ENCODE measurements at places on chromosomes 7 and 10.
A peak's percentile ranks its signal among the peaks of the same experiment; 100 is the strongest.

GRCh38 chr7:34622182-34622581, 35.8 kb upstream of the NPSR1 start:
- no peak for DNase-seq

- DNase-seq = peak; percentile 90
Measured at GRCh38 chr10:43396928-43397624, 11.9 kb downstream of the HNRNPF start.

DNA sequence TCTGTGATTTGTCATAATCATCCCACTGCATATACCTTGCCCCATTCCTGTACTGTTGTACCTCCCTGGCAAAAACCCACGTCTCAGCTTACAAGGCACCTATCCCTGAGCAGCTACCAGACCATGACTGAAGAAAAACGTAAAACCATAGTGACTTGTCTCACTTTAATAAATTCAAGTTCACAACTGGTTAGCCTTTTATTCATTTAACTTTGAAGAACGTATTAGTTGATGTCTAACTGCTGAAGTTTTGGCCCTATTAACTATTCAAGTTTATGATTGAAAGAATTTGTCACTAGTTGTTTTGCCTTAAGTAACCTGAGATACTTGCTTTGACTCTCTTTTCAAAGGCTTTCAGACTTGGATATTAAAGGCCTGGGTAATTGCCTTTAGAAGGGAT, 59.7 kb downstream of the GALNT11 start:
- DNase-seq = no peak

DNA sequence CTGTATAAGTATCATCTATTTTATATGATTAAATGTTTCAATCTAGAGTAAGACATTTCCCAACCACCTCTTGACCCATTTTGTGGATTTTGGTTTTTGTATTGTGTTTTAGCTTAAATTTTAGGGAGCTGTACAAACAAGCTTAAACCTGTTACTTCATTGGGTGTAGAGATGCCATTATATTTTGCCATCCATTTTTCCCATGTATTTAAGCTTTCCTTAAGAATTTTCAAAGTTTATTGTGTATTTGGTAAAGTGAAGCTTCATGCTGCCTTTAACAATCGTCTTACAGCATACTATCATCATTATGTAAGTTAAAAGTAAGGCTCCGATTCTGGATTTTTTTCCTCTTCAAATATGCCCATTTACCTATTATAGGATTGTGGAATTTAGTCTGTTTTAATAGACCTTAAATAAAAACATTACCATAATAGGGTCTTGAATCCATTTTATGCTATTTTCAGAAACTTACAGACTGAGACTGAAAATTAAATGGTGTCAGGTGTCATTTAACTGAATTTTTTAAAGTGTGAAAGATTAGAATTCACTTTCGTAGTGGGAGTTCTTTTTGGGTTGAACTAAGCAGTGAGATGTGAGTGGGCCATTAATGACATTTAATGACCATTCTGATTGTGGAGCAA, 2.2 kb downstream of the KMT2E start:
- DNase-seq = no peak

- no peak for DNase-seq
Measured at GRCh38 chr7:97819161-97819560, 53.0 kb downstream of the ASNS start.

GRCh38 chr7:93830141-93830925, 60.2 kb downstream of the TFPI2 start:
- DNase-seq = no peak

GRCh38 chr7:21221130-21221529, 206.8 kb upstream of the SP4 start:
- DNase-seq = no peak

DNA sequence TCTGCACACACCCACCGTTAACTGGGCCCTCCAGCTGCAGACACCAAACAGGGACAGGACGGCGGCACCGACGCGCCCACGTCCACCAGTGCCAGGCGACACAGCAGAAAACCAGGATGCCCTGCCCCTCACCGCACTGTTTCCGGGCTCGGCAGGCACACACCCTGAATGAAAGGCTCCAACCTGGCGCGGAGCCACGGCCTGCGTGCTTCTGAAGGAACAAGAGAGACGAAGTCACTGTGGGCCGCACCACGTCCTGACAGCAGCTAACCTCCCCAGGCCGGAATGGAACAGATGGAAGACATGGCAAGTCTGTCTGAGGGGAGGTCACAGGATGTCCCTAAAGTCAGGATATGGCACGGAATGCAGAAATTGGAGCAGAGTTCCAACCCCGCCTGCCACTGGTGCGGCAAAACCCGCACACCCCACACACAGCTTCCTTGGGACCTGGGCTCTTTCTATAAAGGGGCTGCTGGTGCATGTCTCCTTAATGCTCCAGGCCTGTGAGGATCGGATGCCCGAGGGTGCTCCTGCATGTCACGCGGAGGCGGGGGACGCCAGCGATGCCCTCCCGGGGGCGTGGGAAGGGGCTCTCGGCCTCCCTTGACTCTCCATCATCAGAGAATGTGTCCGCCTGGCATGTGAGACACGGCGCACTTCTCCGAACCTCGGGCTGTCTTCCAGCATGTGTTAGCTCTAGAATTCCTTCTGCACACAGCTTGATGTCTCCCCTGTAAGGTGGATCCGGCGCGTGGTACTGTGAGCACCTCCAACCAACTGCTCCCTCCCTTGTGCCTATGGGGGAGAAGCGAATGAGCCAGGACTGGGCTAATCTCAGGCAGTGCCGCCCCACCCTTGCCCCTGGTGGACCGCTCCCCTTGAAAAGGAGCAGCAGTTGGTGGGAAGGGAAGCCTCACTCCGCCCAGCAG, 3.9 kb upstream of the GPER1 start:
- DNase-seq = no peak

DNA sequence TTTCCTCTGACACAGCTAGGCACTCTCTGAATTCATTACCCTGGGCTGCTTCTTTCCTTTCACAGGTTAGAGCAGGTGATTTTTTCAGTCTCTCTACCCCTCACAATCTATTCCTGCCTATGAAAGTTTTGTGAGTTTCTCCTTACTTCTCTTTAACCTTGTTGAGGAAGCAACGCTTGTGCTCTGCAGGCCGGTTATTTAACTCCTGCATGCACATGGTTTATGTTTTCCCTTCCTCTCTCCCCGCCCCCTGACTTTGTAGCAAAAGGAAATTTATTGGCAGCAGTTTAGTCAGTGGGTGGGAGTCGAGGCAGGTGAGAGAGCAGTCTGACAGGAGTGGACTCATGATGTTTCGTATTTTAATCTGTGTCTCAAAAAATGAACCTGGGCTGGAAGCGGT, 91.9 kb downstream of the CELF2 start:
- DNase-seq = no peak

- DNase-seq = no peak
Measured at GRCh38 chr7:116380025-116380424, 119.5 kb upstream of the CAV2 start.

DNA sequence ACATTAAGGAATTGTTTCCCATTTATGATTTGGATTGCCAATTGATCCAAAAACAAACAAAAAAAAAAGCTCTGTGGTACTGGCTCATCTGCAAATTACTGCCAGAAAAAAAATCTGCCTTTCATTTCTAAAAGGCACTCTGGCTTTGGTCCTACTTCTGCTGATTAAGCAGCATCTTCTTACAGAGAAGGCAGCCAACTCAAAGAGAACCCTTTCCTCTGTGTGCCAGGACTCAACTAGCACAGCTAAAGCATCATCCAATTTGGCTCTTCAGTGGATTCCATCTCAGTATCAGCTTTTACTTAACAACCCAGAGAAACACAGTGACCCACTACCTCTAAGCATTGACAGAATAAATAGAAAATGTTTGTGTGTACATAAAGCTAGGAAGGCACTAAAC, 80.6 kb downstream of the GSAP start:
- no peak for DNase-seq

DNA sequence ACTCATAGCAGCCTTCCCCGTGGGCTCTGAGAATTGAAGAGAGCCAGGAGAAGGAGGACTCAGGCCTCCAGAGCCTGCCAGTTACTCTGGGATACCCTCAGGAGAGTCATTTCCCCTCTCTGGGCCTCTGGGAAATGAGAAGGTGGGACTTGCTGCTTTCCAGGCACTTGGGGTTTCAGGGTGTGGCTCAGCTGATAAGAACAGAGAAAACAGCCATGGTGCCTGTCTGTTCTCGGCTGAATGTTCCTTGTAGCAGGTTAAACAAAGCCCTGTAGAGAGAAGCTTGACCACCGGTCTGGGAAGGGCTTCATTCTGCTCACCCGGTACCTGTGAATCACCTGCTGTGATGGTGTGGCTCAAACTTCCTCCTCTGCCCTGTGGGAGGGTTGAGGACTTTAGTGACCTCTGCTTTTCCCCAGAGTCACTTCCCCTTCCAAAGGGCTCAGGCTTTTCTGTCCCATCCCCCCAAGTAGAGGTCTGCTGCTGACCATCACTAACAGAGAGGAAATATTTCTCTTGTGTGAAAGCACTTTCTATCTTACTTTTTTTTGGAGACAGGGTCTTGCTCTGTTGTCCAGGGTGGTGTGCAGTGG, 212.4 kb upstream of the GALNT17 start:
- DNase-seq = no peak

- DNase-seq = no peak
Measured at GRCh38 chr7:75879771-75880184, 944 bp downstream of the RHBDD2 start.

DNA sequence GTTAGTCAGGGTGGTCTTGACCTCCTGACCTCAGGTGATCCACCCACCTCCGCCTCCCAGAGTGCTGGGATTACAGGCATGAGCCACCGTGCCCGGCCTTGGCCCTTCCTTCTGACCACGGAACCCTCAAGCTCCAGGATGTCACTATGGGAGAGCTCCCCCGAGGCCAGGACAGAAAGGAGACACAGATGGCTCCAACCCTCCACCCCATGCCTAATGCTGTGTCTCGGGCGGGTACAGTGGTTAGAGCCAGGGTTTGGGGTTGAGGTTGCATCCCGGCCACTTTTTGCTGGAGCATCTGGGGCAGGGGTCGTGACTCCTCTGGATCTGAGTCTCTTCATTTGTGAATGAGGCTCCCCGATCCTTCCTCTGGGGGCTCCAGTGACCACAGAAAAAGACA, 8.1 kb downstream of the MYL10 start:
- no peak for DNase-seq

DNA sequence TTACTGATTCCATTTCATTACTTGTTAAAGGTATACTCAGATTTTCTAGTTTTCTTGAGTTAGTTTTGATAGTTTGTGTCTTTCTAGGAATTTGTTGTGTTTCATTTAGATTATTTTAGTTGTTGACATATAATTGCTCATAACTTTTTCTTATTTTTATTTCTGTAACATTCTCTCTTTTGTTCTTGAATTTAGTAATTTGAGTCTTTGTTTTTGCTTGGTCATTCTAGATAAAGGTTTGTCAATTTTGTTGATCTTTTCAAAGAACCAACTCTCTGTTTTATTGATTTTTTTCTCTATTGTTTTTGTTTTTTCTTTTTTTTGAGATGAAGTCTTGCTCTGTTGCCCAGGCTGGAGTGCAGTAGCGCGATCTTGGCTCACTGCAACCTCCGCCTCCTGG, 7.2 kb downstream of the EXOC6 start:
- DNase-seq = no peak

- DNase-seq = no peak
Measured at GRCh38 chr7:121003986-121004685, 15.6 kb downstream of the CPED1 start.

DNA sequence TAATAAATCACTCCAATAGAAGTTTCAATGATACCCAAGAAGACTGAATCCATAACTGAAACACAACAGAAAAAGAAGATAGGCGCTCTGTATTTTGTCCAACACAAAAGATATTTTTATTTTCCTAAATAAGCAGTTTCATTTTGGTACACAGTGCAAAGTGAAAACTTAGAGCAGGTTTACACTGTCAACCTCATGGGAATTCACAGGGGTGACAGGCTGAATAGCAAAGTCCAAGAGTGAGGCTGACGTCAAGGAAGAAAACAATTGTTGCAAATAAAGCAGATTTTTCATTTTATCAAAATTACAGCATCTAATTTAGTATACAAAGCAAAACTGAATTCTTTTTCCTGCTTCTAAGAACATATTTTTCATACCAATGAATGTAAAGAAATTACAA, 28.6 kb downstream of the NAMPT start:
- DNase-seq = no peak

GRCh38 chr10:116636976-116637375, 16.2 kb downstream of the PNLIPRP2 start:
- no peak for DNase-seq

DNA sequence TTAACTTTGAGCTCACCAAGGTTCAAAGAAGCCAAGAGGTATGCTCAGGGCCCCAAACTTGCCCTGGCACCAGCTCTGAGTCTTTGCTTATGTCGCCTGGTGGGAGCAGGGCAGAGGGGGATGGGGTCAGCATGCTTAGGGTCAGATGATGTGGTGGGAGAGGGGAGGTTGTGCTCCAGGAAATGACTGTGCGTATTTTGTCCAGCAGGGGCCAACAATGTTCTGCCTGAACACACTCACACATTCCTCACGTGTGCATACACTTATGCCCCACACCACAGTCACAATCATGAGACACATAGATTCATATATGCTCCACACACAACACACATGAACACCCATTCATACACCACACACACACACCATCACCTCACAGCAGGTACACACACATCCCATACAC, 4.4 kb upstream of the RAMP3 start:
- DNase-seq = no peak

- no peak for DNase-seq
Measured at GRCh38 chr10:109203646-109204353, 719.5 kb downstream of the XPNPEP1 start.

DNA sequence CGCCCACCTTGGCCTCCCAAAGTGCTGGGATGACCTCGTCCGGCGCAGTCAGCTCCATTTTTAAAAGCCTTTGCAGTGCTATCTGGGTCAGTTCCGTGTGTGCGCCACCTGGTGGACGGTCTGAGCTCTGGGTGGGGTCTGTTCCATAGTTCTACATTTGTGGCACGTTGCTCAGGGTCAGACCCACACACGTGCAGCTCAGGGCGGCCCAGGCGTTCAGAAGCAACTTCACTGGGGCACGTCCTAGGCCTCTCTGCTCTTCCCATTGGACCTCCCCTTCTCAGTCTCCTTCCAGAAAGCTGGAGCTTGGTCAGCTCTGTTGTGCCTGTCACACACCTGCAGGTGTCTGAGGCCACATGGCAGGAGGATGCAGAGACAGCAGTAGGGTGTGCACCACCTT, 137.9 kb downstream of the DNAJB6 start:
- peak; percentile 21 for DNase-seq

- DNase-seq = no peak
Measured at GRCh38 chr7:127040042-127040441, 212.7 kb downstream of the GRM8 start.

GRCh38 chr7:150723467-150723866, 7.1 kb downstream of the GIMAP1 start:
- DNase-seq = no peak

- no peak for DNase-seq
Measured at GRCh38 chr10:78038105-78038504, 4.4 kb downstream of the RPS24 start.

DNA sequence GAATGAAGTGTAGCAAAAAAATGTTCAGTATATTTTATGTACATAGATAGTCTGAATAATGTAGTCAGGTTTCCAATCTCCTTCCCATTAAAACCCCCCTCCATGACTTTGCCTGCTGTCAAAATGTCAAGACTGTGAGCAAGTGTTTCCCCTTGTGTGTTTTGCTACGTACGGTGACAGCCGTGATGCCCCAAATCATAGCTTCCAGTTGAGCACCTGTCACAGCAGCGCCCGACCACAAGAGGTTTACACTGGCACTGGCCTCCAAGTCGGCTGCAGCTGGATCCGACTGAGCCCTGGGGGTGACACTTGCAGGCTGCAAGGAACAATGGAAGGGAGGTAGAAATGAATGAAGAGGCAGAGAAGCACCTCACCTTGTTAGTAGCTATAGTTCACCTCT, 62.3 kb downstream of the LAMB4 start:
- DNase-seq = no peak

Data from suppressor macrophage treated with lipopolysaccharide for 4 hours (primary cell).